ENCODE measurements at places on chromosomes 3 and 15.

DNA sequence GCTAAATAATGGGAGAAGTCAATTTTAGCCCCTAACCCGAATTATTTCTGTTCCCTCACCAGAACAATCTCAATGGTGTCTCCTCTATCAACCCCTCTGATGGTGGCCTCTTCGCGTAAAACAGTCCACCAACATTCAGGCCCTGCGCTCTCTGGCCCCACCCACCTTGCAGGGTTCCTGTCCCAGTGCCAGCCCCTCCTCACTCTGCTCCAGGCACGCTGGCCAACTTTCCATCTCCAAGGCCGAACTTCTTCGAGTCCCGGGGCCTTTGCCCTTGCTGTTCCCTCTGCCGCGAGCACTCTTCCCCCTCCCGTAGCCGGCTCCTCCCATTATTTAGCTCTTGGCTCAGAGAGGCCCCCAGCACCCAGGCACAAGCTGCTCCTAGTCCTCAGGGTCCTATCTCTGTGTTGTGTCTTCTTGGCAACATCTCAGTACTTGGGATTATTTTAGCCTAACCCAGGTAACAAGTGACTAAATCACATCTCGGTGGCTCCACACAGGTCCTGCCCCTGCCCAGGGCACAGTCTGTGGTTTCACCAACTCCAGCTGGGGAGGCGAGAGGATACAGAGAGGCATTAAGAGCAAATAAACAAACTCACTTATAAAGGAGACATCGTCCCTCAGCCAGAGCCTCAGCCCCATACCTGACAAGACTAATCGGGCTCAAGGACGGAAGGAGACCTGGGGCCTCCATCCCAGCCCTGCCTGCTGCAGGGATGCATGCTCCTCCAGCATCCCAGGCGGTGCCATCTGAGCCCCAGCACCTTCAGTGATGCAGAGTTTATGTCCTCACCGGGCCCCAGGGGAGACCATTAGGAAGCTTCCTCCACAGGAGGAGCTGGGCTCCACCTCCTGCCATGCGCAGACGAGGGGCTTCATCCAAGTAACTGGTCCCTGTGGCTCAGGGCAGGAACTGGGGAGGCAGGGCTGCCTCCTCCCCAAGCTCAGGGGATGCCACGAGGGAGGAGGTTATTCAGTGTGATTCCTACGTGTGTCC, 19.7 kb upstream of the IQSEC1 start:
- no peak for DNase-seq

DNA sequence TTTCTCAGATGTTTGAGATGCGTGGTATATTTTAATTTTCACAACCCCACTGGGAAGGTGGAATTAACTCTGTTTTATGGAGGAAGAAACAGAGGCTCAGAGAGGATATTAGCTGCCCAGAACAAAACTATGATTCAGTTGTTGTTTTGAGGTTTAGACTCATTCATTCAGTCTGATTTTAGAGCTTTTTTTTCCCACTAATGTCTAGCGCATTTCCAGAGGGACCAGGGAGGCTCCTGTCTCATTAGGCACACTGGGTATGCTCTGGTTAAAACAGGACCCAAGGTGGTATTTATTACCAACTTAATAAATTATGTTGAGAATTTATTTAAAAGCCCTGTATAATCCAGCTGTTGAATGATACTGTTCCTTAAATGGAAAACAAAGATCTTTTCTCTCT, 272.0 kb upstream of the RGMA start:
- DNase-seq: no peak

GRCh38 chr15:27695726-27696125, 403.4 kb downstream of the OCA2 start:
- no peak for DNase-seq

DNA sequence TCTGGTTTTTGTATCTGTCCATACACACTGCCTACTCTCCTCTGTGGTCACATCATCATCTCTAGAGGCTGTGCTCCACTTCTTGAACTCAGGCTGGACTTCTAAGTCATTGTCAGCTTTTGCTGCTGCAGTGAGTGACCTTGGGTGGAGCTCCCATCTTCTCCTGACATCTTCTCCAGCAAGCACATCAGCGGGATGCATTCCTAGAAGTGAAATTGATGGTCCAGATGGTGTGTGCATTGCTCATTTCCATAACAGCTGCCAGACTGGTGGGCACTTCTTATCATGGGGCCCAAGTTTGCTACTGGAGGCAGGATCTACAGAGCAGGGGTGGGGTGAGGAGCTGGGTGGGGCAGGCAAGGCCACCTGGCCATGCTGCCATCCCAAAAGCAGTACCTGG, 109.9 kb downstream of the DNAJB8 start:
- DNase-seq: no peak

DNA sequence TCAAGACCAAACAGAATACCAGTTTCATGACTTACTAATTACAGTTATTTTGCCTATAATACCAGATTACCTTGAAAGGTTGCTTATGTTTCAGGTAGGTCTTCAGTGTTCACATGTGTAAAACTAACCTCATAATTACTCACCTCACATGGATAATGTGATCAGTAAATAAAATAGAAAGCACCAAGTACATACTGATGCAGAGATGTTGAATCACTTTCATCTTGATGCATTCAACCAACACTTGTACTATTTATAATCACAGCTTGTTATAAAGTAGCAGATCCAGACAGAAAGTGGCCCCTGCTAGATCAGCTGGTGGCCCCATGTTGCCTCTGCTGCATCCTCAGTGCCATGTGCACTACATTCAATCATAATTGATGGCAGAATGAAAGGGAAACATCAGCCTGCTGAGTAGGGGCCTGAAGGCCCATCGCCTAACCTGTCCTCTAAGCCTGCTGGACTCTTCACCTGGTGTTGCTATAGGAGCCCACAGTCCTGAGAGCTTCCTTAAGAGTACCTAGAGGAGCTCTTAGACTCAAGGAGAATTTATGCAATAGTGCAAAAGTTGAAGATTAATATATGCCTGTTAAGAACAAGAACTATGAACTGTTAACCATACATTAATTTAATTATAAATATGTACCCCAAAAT, 154.3 kb downstream of the PLCL2 start:
- DNase-seq: no peak

- no peak for DNase-seq
Measured at GRCh38 chr3:153232851-153233271, 70.8 kb downstream of the RAP2B start.

DNA sequence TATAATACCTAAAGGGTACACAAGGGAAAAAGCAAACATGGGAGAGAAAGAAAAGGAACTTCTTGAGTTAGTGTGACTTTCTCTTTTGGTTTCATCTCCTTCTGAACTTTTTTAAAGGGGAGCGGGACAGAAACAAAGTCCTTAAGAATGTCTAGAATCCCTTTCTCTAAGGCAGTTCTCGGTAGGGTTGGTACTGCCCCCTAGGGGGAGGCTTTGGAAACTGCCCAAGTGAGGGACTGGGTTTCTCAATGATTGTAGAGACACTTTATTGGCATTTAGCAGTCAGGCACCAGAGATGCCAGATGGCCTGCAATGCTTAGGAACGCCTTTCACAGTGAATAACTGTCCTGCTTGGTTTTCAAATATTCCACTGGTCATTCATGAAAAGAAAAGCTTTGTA, 172.7 kb downstream of the WDR72 start:
- peak; percentile 41 for DNase-seq

DNA sequence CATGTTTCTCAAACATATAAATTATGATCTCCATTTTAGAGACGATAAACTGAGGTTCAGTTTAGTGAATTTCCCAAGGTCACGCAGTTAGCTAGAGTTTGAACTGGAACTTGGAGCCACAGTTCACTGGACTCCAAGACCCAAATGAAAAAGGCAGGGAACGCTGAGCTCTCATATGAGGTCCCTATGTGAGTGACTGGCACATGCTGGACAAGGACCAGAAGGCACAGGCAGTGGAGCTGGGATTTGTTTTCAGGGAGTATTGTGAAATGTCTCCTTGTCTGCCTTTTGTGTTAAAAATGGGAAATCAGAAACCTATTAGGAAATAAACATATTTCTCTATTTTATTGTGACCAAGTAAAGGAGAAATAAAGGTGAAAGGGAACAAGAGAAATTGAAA, 63.5 kb downstream of the MESD start:
- DNase-seq: no peak

DNA sequence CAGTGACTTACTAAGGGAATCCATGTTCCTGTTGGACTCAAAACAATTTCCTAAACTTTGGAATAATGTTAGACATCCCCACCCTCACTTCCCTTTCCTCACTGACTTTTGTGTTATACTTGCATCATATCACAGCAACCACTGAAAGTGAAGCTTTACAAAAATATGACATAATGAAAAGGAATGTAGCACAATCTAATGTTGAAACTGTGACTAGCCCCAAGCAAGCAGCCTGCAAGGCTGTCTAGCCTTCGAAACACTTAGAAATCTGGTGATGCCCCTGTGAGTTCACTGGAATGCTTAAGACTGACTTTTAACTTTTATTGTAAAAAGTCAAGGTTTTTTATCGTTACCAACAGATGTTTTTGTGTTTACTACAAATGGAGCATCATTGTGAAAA, 203.7 kb upstream of the ZNF385D start:
- DNase-seq: no peak

DNA sequence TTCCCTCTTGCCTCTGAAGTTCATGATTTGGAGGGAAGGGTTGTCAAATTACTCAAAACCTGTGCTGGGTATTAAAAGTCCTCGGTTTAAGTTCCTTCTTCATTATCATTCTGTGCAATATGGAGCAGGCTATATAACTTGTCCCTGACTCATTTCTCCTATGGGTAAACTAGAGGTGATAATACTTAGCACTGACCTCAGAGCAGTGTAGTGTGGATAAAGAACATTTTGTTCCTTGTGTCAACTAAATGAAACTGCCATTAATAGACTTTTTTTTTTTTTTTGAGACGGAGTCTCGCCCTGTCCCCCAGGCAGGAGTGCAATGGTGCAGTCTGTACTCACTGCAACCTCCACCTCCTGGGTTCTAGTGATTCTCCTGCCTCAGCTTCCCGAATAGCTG, 2.2 kb upstream of the BBX start:
- no peak for DNase-seq

DNA sequence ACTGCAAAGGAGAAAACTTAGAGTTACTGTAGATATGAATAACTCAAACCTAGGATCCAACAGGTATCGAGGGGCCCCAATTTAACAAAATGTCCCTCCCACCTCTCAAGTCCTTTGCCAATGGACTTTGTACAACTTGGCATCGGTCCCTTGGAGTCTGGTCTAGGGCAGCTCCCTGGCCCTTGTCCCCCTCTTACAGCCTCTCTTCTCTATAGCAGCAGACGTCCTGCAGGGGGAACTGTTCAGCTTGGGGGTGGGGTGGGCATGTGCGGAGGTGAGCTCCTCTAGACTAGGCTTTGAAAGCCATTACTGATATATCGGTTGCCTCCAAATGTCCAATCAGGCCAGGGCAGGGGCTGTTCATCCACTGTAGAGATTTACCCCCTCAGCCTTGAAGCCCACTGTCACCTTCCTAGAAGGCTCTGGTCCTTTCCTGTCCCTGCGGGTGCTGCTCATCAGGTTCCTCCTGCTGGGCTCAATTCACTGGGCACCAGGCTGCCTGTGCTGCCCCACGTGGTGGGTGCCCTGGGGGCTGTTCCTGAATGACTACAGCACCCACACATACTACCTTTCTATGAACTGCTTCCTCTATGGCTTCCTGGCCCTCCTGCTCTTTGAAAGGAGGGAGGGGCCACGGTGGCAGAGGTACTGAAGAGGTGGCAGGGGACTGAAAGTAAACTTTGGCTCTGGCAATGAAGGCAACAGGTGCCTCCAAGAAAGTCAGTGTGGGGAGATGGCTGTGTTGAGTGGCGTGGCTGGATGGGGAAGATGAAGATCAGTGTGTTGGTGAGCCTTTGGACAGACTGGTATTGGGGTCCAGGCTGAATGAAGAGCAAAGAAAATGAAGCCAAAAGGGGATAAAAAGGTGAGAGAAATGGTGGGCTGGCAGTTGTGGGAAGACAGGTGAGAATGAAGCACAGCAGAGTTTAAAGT, 78.8 kb upstream of the MEX3B start:
- DNase-seq: no peak

DNA sequence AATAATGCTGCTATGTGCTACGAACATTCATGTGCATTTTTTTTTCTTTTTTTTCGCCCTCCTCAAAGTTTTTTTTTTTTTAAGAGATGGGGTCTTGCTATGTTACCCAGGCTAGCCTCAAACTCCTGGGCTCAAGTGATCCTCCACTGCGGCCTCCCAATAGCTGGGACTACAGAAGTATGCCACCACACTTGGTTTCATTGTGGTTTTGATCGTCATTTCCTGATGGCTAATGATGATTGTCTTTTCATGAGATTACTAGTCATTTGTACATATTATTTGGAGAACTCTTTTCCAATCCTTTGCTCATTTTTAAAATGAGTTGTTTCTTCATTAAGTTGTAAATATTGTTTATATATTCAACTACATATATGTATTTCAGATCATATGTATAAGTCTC, 48.8 kb downstream of the FBXO22 start:
- DNase-seq: no peak

GRCh38 chr15:51759557-51760070, 8.2 kb downstream of the TMOD2 start:
- DNase-seq: peak; percentile 41
